ENCODE measurements at places on chromosomes 5 and 9.

GRCh38 chr9:92781899-92782298, 17.3 kb upstream of the BICD2 start:
- DNase-seq, result no peak

GRCh38 chr5:169098331-169099121, 202.4 kb downstream of the SLIT3 start:
- DNase-seq, result no peak

DNA sequence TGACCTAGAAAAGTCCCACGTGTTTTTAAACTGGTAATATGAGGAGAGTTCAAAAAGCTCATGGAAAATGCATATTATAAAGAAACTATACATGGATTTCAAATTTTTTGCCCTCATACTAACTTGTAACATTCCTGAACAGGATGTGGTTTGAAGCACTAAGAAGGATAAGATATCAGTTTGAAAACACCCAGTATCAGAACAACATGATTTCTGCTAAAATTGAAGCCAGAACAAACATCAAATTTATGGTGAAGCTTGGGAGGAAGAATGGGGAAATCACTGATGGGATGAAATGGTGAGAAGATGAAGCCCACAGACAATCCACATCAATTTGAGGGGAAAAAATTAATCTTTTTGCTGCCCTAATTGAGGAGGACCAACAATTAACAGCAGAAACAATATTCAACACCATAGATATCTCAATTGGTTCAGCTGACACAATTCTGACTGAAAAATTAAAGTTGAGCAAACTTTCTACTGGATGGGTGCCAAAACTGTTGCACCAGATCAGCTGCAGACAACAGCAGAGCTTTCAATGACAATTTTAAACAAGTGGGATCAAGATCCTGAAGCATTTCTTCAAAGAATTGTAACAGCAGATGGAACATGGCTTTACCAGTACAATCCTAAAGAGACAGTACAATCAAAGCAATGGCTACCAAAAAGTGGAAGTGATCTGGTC, 113.2 kb upstream of the SNX2 start:
- DNase-seq, result peak; percentile 3

- DNase-seq, result peak; percentile 60
Measured at GRCh38 chr9:10366171-10366779, 246.5 kb downstream of the PTPRD start.

DNA sequence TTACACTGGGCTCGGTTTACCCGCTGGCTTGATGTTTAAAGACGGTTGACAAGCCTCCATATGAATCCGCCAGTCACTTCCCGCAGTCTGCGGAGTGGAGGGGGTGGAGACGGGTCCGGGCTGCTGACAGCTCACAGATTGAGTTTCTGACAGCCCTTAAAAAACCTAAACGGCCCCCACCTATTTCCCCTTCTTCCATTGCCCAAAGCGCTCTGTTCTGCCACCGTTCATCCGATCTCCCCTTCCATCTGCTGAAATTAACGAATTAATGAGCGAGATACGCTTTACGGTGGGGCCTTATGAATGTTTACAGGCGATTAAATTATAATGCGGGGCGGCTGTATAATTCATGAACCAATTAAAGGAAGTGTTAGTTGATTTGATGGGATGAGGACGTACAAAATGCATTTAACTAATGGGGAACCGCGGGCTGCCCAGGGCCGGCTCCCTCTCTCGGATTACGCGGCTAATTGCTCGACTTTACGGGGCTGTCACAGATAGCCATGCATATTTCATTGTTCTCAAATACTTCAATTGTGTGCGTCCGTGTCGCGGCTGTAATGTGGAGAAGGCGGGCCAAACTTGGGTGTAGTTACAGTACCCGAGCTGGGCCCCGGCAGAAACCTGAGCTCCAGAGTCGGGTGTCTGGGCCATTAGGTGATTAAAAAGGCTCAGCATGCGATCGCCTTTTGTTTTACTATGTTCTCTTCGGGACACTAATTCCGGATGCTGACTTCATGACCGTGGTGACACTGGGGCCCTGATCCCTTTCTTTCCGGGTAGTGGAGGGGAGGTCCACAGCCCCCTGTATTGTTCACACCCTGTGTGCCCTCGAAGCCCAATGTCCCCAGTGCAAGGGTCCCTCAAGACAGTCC, 74.9 kb downstream of the GTF3C4 start:
- peak; percentile 42 for DNase-seq

DNA sequence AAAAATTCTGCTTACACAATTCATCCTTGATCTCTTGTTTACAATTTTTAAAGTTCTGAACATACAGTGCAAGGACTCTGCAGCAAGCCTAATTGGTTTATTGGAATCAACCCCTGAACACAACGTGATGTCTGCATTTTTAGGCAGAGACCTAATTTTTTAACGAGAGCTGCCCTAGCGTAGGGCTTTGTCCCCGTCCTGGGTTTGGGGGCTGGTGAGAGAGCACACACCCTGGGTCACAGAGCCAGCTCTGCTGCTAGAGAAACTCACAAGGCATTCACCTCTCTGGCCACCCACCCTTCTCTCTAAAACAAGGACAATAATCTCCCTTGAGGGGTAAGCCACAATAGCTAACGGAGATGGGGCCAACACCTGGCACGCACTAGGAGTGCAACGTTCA, 28.2 kb downstream of the SH3PXD2B start:
- no peak for DNase-seq

- DNase-seq, result no peak
Measured at GRCh38 chr5:130282049-130282448, 377.8 kb downstream of the CHSY3 start.

GRCh38 chr5:84487963-84488362, 103.3 kb upstream of the EDIL3 start:
- DNase-seq, result no peak

DNA sequence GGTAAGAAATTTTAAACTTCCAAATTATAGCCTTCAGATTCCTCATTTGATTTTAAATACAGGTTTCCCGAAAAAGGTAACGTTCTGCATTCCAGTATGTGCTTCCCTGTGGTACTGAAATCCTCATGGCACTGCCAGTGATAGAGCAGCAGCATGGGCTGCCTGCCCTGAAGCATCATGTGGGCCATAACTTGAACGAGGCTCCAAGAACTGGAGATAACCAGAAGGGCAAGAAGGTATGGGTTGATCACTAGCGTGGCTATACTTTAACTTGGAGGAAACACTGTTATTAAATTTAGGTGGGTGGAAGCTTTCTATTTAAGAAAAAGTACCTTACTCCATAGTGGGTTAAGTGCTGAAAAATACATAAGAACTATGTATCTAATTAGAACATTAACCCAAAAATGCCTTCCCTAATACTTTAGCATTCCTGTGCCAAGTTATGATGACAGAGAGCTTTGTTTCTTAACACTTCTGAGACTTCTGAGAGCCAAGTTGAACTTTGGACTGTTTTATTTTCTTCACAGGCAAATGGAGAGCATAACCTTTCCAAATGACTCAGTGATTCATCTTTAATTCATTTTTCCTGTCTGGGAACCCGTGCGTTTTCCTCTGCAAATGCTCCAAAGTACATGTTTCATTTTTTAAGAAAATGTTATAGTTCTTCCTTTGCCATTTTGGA, 191.5 kb upstream of the GNA14 start:
- DNase-seq, result peak; percentile 45

- no peak for DNase-seq
Measured at GRCh38 chr9:131656356-131657036, 83.4 kb downstream of the RAPGEF1 start.

DNA sequence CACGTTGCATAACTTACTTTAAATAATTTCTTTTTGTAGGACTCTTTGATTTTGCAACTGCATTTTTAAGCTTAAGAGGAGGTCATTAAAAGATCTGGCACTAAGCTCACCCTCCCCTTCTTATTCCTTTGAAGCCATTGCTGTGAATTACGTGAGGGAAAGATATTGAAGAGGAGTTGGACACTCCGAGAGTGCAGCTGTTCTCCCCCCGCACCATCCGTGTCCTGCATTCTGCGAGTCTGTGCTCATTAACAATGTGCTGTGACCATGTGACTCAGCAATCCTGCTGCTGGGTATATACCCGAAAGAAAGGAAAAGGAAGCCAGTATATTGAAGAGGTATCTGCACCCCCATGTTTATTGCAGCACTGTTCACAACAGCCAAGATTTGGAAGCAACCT, 40.0 kb downstream of the NXNL2 start:
- DNase-seq, result no peak

DNA sequence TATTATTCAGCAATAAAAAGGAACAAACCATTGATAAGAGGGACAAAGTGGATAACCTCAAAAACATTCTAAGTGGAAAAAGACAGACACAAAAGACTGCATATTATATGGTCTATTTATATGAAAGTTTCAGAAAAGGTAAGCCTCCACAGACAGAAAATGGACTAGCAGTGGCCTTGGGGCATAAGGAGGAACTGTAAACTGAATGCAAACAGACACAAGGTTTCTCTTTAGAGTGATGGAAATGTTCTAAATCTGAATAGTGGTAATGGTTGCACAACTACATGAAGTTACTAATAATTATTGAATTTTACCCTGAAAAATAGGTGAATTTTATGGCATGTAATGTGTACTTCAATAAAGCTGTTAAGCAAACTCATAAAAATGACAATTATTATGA, 286.3 kb upstream of the PAPPA start:
- no peak for DNase-seq

DNA sequence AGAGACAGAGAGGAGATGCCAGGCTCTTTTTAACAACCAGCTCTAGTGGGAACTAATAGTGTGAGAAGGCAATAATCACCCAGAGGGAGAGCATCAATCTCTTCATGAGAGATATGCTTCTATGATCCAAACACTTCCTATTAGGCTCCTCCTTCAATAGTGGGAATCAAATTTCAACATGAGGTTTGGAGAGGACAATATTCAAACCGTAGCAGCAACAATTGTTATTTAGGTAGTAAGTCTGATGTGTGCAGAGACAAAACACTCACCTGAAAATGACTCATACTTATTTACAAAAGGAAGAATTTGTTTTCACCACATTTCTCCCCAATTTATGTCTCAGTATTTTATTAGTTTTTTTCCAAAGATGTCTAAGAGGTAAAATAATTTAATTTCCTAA, 144.3 kb downstream of the ST8SIA4 start:
- DNase-seq, result no peak

GRCh38 chr9:126392662-126393371, 66.2 kb downstream of the MVB12B start:
- DNase-seq, result no peak

DNA sequence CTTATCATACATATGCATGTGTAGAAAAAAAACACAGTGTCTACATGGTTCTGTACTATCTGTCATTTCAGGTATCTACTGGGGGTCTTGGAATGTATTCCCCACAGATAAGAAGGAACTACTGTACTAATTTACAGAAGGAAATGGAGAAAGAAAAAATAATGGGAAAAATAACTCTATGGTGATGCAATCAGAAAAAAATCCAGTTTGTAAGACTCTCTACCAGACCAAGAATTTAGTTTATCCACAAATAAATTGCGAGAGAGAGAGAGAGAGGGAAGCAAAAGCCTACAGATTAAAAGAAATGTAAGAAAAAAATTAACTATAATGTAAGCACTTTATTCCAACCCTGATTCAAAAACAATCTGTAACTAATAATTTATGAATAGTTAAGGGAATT, 708.6 kb upstream of the ZNF608 start:
- DNase-seq, result no peak

- DNase-seq, result no peak
Measured at GRCh38 chr9:311841-312240, 97.2 kb downstream of the DOCK8 start.

- DNase-seq, result no peak
Measured at GRCh38 chr5:181204826-181205760, at the start of gene TRIM7. TSS of gene TRIM7 (minus strand) at chr5:181205196. CDS start at chr5:181205110, 86 bp downstream.

GRCh38 chr5:146626936-146627335, 110.9 kb upstream of the GPR151 start:
- DNase-seq, result no peak

- no peak for DNase-seq
Measured at GRCh38 chr5:19975795-19976194, 12.2 kb downstream of the CDH18 start.

DNA sequence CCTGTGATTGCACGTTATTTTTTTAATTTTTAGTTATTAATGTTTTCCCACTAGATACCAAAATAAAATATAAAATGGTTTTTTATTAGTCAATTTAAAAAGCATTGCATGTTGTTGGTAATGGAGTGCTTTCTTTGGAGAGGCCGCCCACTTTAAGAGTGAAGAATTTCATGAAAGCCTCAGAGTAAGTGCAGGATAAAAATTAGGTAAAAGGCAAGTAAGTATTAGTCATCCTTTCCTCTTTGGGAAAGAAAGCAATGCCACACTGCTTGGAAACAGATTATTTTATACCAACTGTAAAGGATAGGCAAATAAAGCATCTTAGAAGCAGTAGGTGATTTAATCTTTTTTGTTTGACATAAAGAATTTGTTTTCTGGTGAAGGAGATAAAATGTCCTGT, 62.9 kb downstream of the HSD17B4 start:
- DNase-seq, result no peak

GRCh38 chr5:145915970-145916638, 20.3 kb upstream of the SH3RF2 start:
- DNase-seq, result no peak

- DNase-seq, result peak; percentile 29
Measured at GRCh38 chr5:170520372-170520771, 16.6 kb downstream of the KCNIP1 start.

DNA sequence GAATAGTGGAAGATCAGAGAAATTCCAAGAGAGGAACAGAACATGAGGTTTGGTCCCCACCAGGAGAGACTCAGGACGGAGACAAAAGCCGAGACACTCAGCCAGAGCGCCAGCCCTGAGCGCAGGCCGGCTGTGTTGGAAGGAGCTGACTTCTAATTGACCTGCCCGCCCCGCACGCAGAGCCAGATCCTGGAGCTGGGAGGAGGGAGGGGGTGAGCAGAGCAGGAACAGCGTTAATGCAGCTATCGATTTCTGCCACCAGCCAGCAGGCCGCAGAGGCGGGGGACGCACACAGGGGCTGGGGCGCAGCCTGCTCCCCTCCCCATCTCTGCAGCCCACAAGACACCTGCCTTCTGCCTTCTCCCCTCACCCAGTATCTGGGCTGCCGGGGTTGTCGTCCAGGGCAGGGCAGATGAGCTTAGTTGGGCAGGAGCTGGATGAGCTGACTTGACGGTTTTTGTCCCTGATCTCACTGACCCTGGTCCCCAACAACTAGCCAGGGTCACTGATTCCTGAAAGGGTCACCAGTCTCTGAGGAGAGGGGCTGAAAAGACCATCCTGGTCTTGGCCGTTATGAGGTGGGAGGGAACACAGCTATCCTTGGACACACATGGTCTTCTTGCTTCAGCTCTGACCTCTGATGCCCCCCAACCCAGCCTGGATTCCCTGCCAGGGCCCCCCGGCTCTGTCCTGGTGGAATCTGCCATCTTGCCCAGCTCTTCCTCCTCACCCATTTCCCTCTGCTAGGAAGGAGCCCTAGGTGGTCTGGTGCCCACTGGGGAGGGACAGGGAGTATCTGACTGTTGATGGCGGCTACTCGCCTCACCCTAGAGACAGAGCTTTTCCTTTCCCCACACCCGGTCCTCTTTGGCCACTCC, 29.8 kb downstream of the CXXC5 start:
- no peak for DNase-seq

DNA sequence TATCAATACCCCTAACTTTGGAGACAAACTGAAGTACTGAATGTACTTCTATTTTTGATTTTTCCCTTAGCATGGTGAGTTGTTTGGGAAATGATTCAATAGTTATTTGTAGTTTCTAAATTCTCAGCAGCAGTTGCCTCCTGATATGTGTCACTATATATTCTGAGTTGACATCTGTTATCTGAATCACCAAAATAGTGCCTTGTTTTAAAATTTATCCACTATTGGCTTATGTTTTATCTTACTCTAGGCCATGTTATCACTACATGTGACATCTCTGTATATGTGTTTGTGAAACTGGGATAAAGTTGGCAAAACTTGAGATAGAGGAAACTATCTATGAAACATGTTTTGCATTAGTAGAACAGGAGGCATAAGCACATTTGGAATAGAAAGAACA, 317.6 kb downstream of the TLE4 start:
- no peak for DNase-seq

- DNase-seq, result peak; percentile 36
Measured at GRCh38 chr9:101536938-101537337, 3.3 kb downstream of the RNF20 start.

Measured in A673 (cell line).